CD4-positive, alpha-beta T cell treated with Interleukin-6 at 100 ng/mL for 8 hours (primary cell): ENCODE measurements at places on chromosomes 1 and 21.
A peak's percentile ranks its signal among the peaks of the same experiment; 100 is the strongest.

- no peak for DNase-seq
These were observed 884 bp downstream of the PHACTR4 start for GRCh38 chr1:28370239-28371009.

DNA sequence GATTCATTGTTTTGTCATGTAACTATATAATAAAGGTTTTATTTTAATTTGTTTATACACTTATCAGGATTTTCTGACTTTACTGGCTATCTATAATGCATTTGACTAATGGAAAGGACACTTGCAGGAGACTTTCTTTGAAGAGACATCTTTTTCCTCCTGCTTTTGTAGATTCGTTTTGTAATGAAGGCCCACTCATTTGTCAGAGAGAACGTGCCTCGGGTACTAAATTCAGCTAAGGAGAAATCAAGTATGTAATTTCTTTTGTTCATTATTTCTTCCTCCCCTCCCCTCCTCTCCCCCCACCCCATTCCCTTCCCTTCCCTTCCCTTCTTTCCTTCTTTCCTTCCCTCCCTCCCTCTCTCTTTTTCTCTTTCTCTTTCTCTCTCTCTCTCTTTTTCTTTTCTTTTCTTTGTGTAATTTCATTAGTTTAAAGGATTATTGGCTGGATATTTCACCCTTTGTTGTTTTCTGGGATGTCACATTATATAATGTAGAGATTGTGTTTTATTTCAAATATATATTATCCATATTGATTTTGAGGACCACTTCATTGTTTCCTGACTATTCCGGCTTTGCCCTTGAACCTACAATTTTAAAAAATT is 23.7 kb upstream of the AXDND1 start:
- no peak for DNase-seq

- DNase-seq, result peak; percentile 73
These were observed 10.0 kb downstream of the YBEY start for GRCh38 chr21:46295996-46296752.

DNA sequence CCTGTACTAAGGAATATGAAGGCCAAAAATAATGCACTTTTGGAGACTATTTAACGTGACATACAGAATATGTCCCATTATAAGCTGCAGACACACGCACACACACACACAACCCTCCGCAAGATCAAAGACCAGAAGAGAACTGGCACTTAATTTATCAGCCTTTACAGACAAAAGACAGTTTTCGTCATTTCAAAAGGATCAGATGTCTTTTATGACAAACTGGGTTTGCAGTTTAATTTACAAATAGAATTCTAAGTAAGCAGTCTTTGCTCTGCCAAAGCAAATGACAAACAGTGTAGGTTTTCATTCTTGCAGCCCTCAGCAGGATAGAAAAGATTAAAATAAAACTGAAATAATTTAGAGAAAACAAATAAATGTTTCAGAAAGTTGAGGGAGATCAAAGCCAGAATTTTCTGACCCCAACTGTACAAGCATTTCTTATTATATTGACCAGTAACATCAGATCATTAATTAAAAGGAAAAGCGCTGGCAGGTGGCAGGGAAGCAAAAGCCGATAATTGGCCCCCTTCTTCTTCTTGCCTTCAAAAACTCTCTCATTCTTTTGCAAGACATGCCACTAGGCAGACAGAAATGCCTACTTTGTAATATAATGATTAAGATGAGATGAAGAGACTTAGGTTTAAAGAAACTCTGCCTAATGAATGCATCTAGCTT is 169.0 kb downstream of the DENND1B start:
- DNase-seq, result no peak

DNA sequence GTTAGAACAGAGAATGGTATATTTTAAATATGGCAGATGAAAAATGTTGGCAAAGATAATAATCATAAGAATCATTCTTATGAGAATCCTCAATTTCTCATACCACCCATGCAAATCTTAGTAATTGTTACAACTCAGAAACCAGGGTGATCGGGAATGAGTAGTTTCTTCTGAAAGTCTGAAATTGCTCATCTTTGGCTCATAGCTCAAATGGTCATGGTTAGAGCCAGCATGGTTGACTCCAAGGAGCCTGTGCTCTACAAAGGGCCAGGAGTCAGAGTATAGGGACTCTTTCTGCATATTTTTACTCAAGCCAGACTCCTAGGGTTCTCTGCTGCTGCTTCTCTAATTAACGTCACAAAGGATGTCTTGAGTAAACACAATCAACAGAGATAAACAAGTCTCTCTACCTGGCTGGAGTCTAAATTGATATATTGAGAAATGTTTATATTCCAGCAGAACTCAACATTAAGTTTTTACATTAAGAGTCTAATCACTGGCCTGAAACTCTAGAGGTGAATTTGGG is 1.9 kb upstream of the ETV3 start:
- DNase-seq, result no peak

GRCh38 chr21:44858291-44858690 is 15.2 kb downstream of the PTTG1IP start:
- DNase-seq, result no peak

DNA sequence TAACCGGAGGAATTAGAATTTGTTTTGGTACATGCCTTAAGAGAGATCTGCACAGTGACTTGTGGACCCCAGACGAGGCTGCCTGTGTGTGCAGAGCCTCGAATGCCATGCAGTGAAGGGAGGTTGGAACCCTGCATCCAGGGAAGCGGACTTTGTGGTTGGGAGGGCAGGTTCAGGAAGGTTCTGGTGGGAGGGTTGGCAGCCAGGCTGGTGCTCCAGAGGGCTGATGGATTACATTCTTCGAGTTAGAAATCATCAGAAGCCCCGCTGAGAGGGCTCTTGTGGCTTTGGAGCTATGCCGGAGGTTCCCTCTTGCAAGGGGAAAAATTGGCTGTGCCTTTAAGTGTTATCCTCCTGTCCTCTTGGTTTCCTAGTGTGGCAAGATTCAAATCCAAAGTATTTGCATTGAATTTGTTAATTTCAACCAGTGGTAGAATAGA is 21.1 kb downstream of the ROR1 start:
- DNase-seq, result no peak
